ENCODE measurements at places on chromosomes 4 and X.

- no peak for DNase-seq
These were observed 127.3 kb downstream of the AFAP1 start for GRCh38 chr4:7812231-7812857.

GRCh38 chr4:17124767-17125166 is 226.3 kb upstream of the LDB2 start:
- DNase-seq: no peak

DNA sequence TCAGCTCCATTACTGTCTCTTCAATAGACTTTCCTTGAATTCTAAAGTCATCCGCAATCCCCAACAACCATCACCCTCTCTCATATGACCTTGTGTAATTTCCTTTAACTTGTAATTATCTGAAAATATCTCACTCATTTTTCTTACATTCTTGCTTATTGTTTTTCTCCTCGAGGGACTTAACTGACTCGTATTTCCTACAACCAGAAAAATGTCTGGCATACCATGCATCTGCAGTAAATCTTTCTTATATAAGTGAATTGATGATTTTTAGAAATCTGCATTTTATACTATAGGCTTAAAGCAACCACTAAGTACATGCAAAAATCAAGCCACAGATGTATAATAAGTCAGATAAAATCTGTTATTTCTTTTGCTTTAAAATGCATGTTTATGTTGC is 276.7 kb downstream of the UNC5C start:
- DNase-seq: no peak

- peak; percentile 80 for DNase-seq
These were observed 64.6 kb downstream of the ANAPC4 start for GRCh38 chr4:25441519-25442117.

- no peak for DNase-seq
These were observed 1.6 kb upstream of the CHIC2 start for GRCh38 chr4:54066088-54066415.

GRCh38 chr4:26459054-26459755 is 31.1 kb downstream of the CCKAR start:
- DNase-seq: peak; percentile 38

- no peak for DNase-seq
These were observed 20.1 kb downstream of the EIF4E start for GRCh38 chr4:98908703-98909262.

- no peak for DNase-seq
These were observed 2.7 kb downstream of the GPRASP2 start for GRCh38 chrX:102714994-102715393.

DNA sequence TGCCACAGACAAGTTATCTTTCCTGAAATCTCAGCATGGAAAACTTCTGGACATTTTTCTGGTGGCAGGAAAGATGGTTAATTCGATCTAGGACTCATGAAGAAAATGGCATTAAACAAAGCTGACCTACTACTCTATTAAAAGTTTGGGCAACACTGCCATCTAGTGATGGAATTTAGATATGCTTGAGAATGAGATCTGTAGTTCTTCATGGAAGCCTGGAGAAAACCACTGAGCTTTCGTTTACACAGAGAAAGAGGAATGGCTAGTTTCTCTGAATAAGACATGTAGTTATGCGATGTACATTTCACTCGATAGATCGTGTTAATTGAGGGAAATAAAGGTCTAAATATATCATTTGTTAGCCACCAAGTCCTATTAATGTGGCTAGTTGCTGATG is 51.7 kb upstream of the CHRDL1 start:
- peak; percentile 75 for DNase-seq

GRCh38 chr4:38921151-38921550 is 53.5 kb downstream of the FAM114A1 start:
- DNase-seq: no peak
